ENCODE measurements at places on chromosomes 2 and 18.
A peak's percentile ranks its signal among the peaks of the same experiment; 100 is the strongest.

- DNase-seq: no peak
Observed at GRCh38 chr2:114108824-114109416, 219.0 kb downstream of the ACTR3 start.

DNA sequence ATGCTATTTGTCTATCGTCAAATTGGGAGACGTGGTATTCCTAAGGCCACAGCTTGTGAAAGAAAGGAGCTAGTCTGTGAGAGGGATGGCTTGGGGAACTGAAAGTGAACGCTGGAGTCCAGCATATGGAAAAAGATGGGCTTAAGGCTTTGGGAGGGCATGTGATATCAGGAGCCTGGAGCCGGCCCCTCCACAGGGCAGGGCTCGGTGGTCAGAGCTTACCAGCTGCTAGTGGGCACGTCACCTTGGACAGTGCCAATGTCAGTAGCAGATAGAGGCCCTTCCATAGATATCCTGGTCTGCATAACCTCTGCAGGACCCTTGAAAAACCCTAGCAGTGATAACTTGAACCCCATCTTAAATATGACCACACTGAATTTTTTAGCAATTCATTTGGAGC is 259.1 kb upstream of the RAB6C start:
- no peak for DNase-seq

GRCh38 chr2:160073284-160073888 is 11.0 kb upstream of the PLA2R1 start:
- DNase-seq: peak; percentile 28

GRCh38 chr2:57850415-57851130 is 196.0 kb upstream of the VRK2 start:
- DNase-seq: no peak

DNA sequence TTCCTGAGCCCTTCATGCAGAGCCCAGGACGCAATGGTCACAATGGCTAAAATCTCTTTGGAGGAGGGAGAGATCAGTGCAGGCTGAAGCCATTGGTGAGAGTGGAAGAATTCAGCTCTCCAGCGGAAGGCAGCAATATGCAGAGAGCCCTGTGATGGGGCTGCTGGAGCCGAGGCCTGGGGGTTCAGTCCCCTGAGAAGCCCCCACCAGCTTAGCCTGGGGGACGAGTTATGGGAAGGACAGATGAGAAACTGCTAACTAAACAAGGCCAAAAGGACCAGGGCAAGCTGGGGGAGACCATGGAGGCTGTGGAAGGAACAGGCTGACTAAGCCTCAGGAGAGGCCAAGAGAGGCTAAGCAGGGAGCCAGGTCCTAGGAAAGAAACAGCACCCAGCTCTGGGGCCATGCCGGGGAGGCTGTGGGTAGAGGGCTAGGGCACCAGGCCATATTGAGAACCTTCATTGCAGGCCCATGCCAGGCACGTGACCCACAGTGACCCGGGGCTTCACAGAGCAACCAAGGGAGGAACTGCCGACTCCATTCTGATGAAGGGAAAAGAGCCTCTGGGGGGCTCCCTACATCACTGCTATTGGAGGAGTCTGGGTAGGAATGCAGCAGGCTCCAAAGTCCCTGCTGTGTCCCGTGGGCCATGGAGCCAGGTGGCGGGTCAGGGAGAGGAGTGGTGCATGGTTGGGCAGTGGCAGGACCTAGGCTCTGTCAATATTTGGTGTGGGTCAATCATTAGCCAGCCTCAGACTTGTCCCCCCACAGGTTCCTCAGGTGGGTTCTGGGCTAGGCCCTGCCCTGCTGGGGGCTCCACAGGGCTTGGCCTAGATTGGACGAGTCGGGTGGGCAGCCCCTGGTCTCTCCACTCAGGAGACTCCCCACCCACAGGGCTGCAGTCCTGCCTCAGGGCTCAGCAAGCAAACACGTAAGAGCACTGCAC is 19.8 kb downstream of the PROC start:
- DNase-seq: no peak

GRCh38 chr2:128311216-128311754 is 7.4 kb downstream of the HS6ST1 start:
- DNase-seq: no peak

DNA sequence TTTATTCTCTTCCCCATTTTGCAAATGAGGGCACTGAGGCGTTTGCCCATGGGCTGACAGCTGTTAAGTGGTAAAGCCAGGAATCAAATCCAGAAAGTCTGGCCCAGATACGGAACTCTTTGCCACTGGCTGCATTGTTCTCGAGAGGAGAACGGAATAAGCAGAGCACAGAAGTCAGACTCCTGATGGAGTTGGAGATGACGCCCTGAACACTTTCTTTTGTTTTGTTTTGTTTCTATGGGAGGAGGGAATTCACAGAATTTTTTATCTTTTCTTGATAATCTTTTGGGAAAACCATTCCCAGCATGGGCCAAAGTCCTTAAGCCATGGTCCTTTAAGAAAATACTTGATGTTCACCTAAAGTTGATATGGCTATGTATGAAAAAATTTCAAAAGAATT is 322.2 kb downstream of the RDH14 start:
- DNase-seq: no peak

DNA sequence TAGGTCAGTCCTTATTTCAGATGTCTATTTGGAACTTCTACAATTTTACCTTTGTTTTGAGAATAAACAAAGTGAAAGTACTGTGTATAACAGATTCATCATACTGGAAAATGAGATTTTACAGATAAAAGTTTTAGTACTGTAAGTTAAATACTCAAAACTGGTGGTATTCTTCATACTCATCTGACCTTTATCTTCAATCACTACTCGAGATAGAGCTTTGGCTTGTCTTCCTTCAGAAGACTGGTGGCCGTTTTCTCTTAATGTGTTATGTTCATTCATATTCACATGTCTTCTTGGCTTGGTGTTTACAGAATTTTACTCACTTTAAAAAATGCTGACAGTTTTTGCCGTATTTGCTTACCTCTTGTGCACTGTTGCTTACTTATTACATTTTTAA is 2.1 kb downstream of the SPOPL start:
- no peak for DNase-seq

GRCh38 chr2:222750533-222750932 is 79.1 kb downstream of the MOGAT1 start:
- DNase-seq: no peak

GRCh38 chr2:136376211-136376610 is 258.3 kb upstream of the CXCR4 start:
- DNase-seq: no peak

GRCh38 chr2:226877491-226877890 is 41.6 kb downstream of the RHBDD1 start:
- no peak for DNase-seq

GRCh38 chr2:167890739-167891138 is 356.7 kb downstream of the STK39 start:
- DNase-seq: no peak

DNA sequence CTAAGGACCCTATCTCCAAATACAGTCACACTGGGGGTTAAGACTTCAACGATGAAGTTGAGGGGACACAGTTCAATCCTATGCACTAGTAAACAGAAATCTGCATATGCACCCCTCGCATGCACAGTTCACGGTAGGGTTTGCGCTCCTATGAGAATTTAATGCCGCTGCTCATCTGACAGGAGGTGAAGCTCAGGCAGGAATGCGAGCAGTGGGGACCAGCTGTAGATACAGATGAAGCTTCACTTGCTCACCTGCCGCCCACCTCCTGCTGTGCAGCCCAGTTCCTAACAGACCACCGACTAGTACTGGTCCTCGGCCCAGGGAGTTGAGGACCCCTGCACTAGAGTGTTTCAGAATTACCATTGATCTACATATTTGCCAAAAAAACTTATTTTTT is 40.0 kb upstream of the FAHD2A start:
- no peak for DNase-seq

DNA sequence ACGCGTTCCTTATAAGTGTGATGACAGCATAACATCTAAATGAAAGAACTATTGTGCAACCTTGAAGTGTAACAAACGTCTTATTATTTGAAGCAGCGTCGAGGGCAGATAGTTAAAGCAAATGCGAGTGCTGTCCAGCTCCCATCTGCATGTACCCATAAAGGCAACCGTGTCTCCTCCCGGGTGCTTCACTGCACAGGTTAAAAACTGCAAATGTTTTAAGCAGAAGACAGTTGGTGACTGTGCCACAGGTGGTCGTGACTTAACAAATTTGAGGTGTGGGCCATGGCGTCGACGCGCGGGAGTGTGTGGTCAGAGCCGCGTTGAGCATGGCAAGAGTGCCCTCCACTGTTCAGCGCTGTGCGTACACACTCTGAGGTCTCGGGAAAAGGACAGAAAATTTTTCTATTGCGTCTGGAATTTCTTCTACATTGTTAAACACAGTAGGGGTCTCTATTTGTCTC is 6.4 kb downstream of the SALL3 start:
- DNase-seq: peak; percentile 6

DNA sequence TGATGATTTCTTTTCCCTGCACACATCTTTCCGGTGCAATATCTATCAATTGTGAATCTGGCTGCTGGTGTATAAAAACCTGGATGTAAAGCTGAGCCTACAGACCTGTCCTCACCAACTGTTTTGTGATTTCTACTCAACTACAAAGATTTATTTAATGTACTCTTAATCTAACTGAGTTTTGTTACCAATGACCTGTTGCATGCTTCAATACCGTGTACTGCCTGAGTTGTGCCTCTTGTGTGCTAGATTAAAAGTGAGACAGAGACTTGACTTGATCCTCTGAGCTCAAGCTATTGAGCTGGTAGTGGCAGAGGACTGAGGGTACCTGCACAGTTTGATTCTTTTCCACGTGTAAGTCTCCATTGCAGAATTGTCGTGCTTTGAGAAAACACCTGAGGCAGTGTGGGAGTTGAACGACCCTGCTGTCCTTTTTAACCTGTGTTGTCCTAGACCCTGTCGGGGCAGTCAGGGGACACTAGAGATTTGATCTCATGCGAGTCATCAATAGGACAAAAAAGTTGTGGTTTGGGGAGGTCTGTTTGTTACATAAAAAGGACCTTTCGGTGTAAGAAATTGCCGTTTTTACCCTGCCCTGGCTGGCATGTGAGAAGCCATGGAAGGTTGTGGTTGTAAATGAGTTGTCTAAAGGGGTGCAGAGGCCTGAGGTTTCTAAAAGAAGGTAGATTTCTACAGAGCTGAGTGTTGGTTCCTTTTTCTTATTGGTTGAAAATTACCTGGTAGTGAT is 231.3 kb downstream of the ALPK2 start:
- no peak for DNase-seq

All from fibroblast of mammary gland (primary cell).